ENCODE measurements at places on chromosomes 12 and 14.

- DNase-seq = no peak
Measured at GRCh38 chr14:61555056-61555838, 140.1 kb upstream of the HIF1A start.

DNA sequence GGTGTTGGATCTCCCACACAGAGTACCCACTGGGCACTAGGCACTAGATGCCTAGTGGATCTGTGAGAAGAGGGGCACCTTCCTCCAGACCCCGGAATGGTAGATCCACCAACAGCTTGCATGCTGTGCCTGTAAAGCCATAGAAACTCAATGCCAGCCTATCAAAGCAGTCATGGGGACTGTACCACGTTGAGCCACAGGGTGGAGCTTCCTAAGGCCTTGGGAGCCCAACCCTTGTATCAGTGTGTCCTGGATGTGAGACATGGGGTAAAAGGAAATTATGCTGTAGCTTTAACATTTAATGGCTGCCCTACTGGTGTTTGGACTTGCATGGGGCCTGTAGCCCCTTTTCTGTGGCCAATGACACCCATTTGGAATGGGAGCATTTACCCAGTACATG, 1024.9 kb downstream of the TMEM121 start:
- DNase-seq = peak; percentile 5

DNA sequence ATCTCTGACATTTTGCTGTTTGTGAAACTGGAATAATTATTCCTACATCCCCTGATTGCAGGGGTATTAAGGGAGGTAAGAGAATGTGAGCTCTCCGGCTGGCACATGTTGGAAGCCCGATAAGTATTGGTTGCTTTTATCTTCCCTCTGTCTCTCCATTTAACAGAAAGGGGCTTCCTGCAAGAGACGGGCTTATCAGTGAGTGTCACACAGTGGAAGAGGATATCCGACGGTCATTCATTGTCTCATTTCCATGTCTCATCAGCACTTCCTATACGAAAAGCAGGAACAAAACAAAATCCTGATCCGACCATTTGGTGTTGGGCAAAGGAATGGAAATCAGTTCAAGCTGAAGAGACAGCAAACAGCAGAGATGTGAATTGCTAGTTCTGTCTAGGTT, 10.7 kb downstream of the DYRK4 start:
- no peak for DNase-seq

- no peak for DNase-seq
Measured at GRCh38 chr12:14171106-14171505, 189.7 kb upstream of the GRIN2B start.

- no peak for DNase-seq
Measured at GRCh38 chr12:120625557-120626419, 14.6 kb upstream of the CABP1 start.

DNA sequence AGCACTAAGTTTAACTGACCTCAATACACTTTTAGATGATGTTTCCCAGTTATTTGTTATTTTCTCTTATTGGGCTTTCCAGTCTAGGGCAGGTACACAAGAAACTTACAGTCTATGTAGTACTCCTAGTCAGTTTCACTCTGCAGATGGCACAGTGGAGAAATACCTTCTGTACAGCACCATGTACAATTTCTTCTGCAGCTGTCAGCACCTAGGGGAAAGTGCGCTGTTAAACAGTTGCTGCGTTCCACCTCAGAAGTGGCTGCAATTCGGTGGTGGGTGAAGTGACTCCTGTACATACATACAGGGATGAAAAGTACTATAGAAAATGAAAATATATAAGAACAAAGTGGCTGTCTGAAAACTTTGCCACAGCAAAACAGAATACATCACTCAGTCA, 48.3 kb downstream of the NOVA1 start:
- DNase-seq = no peak

DNA sequence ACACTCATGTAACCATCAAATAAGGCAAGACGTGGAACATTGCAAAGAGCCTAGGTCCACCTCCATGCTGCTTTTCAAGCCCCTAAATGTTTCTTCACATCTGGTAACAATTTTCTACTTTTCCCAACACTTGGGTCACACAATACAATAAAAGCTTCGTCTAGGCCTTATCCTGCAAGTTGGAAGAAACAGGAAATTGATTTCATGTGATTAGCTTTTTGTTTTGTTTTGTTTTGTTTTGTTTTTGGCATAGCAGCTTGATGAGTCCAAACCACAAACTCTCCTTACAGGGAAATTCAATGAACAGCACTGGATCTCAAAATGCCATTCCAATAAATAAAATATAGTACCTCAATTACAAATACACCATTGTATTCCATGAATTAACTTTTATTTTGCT, 19.3 kb downstream of the TAS2R50 start:
- no peak for DNase-seq

DNA sequence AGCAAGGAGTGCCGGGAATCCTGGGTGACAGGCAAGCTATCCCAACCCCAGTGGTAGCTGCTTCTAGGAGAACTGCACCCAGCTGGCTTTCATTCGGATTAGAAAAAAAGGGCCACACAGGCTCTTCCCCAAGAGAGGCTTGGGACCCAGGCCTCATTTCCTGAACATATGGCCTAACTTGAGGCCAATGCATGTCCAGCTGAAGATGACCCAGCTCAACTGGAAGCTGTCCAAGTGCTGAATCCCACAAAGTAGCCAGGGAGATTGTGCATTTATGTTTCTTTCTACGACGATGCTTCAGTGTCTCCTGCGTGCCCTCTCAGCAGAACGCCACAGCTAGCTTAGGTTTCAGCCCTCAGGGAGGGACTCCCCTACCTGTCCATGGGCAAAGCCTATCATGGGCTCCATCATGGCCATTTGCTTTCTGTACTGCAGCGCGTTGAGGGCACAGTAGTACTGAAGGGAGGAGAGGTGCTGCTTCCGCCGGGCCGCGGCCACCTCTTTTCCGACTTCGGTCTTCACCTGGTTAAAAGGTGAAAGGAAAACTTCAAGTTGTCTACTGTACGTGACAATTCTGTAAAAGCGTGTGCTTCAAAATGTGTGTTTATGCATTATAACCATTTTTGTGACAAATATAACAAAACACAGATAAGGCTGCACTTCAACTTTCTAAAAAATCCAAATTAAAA, 29.1 kb downstream of the APPL2 start:
- DNase-seq = no peak

- no peak for DNase-seq
Measured at GRCh38 chr12:14364583-14365271, 755 bp upstream of the ATF7IP start.

DNA sequence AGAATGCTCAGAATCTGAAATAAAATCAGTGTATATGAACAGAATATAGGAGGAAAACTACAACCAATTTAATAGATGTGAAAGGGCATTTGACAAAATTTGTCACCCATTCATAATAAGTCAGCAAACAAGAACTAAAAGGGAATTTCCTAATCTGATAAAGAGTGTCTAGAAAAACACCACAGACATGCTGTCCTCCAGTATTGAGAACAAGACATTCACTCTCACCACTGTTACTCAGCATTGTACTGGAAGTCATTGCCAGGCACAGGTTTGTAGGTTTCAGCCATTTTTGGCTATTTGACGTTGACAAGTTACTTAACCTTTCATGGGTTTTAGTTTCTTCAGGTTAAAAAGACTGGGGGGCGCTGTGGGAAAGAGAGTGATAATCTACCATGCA, 13.2 kb downstream of the EIF2S1 start:
- DNase-seq = no peak

DNA sequence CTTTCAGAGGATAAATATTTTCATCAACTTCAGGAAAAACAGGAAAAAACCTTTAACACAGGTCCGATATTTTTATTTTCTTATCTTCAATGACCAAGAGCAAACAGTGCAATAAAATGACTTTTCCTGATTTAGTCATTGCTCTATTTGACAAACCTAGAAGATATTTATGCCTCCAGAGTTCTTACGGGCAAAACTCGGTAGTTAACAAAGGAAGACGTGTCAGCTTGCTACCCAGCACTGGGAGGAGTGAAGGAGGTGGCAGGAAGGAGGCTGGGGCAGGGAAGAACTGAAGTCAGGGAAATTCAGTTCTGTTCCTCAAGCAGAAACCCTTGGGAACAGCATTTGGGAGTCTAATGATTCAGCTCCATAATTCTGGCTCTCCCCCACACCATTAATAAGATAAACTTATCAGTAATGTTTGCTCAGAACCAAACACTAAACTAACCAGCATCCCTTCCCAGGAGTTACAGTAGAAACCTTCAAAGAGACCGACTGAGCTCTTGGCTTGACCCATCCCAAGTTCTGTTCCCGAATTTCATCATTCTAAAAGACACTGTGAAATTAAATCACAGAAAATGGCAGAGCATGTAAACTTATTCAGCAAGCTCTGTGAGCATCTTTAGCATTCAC, 163.3 kb downstream of the APAF1 start:
- DNase-seq = no peak

GRCh38 chr12:100433701-100434100, 40.0 kb upstream of the NR1H4 start:
- no peak for DNase-seq

GRCh38 chr14:75252254-75252837, 26.3 kb upstream of the FOS start:
- no peak for DNase-seq

DNA sequence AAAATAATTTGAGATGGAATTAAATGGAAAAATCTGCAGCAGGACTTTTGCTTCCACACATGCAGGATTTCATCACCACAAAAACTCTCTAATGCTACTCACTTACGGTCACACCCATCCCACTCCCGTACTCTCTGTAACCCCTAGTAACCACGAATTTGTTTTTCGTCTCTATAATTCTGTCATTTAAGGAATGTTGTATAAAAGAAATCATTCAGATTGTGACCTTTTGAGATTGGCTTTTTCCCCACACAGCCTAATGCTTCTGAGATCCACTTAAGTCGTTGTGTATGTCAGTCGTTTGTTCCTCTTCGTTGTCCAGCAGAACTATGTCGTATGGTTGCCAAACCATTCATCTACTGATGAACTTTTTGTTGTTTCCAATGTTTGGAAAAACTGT, 19.8 kb upstream of the PZP start:
- no peak for DNase-seq

- DNase-seq = no peak
Measured at GRCh38 chr14:20195911-20196310, 5.2 kb downstream of the OR11G2 start.

GRCh38 chr12:47299586-47299985, 219.8 kb upstream of the AMIGO2 start:
- no peak for DNase-seq

- DNase-seq = no peak
Measured at GRCh38 chr12:48005001-48005749, 899 bp upstream of the COL2A1 start.

DNA sequence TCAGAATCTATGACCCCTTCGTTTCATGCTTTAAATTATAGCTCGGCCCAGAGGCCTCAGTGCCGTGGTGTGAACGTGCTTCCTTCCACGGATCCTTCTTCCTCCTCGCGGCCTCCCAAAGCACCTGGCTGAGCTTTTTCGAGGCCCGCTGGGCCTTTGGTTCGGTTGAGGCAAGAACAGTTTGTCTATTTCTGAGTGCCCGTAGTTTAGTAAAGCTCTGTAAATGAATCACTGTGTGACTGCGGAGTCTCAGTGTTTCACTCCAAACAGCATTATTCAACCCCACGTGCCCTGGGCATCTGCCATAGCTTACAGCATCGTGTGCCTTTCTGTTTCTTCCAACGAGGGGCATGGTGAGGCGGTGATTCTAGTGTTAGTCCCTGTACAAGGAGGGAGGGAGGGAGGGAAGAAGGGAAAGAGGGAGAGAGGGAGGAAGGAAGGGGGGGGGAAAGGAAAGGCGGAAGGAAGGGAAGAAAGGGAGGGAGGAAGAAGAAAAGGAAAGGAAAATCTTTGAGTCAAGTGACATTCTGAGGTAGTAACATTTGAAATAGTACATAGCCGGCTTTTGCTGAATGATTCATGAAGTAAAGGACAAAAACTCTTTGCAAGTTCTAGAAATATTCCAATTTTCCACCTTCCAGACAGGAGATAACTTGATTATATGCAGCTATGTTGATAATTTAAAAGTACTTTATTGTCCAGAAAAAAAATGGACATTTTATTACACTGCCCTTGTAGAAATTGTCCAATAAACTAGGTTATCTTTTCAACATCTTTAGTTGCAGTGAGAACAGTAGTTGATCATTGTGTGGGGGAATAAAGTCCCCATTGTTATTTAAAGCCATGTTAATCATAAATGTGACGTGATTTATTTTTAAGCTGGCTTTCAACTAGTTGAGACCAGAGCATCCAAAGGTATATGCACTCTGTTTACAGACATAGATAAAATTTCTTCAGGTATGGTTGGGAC, 1.2 kb upstream of the TRIM9 start:
- DNase-seq = peak; percentile 50

- no peak for DNase-seq
Measured at GRCh38 chr14:33924566-33925100, 26.2 kb downstream of the EGLN3 start.

GRCh38 chr12:116933091-116933490, 22.3 kb downstream of the FBXW8 start:
- no peak for DNase-seq

GRCh38 chr12:32265951-32266350, 133.4 kb upstream of the FGD4 start:
- no peak for DNase-seq

DNA sequence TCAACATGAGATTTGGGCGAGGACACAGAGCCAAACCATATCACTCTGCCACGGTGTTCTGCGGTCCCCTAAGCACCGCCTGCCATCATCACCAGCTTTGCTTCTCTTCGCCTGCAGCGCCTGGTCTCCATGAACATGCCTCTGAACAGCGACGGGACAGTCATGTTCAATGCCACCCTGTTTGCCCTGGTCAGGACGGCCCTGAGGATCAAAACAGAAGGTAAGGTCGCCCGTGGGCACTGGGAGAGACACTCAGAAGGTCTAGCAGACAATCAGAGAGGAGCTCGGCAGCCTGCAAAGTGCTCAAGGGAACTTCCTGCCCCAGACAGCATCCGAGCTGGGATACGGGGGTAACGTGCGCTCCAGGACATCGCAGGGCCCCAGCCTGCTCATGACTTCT, 126.0 kb upstream of the FKBP4 start:
- no peak for DNase-seq

- DNase-seq = no peak
Measured at GRCh38 chr12:39426636-39427240, 16.2 kb downstream of the KIF21A start.

- DNase-seq = no peak
Measured at GRCh38 chr14:85531141-85531586, 1.2 kb downstream of the FLRT2 start.

Measured in NCI-H1930 (cell line).